ENCODE measurements at places on chromosomes 4 and X.

DNA sequence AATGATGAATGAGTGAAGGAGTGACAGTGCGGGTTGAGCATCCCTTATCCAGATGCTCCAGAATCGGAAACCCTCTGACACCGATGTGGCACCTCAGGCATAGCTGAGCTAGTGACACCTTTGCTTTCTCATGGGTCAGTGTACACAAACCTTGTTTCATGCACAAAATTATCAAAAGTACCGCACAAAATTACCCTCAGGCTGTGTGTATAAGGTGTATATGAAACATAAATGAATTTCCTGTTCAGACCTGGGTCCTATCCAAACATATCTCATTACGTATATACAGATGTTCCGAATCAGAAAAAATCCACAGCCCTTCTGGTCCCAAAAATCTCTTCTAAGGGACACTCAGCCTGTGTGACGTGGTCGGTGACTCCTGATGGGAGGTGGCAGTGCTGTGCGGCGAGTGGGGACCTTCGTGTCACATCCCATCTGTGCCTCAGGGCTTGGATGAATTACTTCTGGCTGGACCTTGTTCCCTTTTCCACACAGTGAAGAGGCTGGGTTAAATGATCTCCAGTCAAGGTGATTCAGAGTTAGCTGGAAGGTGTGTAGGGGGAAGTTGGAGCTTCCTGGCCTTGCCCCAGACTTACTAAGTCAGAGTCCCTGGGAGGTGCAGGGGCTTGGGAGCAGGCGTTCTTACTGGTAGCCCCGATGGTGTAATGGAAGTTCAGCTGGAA, 18.8 kb downstream of the RGS12 start:
- DNase-seq: no peak

DNA sequence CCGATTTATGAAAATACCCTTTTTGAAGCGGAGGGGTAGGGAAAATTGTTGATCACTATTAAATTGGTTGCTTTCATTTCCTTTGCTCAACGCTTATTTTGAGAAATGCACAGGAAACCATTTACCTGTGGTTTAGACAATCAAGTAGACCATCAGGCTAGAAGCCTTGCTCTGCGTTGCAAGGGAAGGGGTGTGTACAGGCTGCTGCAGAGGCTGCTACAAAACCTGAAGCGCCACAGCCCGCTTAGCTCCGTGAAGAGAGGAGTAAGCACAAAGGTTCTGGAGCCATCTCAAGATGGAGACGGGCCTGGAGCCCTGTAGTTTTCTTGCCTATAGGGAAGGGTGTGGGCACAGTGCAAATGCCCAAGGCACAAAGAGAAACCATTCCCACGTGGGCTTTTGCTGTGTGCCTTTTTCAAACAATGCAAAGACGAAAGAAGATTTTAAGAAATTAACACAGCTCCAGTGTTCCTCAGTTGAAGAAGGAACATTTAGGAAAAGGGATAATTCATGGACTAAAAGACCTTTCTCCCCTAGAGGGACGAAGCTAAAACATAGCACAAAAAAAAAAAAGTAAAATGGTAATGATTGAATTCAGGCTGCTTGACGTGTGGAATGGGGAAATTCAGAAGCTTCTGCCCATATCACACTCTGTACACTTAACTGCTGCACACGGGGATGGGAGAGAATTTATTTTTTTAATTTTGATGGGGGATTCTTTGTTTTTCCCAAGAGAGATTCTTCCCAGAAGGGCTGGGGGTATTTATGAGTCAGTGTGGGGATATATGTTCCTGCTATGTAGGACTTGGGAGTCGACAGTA, 3.5 kb downstream of the TMSB4X start:
- no peak for DNase-seq

GRCh38 chr4:114361249-114361648, 237.4 kb upstream of the UGT8 start:
- no peak for DNase-seq

DNA sequence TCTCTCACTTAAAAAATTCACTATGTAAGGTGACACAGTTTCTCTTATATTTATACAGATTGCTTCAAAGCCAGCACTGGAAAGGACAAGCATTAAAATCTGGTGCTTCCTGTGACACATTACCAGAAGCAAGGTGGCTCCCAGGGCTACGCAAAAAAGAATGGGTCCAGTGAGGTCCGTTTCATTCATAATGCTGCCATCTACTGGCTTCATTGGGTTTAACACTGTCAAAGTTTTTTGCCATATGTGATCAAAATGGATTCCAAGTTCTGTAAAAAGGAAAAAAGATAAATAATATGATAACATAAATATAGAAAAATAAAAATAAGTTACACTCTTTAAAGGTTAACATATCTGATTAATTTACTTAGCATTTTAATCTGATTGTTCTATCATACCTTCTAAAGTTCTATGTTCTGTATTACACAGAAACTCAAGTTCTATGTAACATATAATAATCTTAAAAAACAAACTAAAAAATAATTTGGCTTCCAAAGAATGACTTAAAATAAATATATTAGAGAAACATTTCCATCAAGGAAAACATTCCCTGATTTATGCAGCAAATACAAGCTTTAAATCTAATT, 22.1 kb downstream of the YIPF7 start:
- peak; percentile 50 for DNase-seq

DNA sequence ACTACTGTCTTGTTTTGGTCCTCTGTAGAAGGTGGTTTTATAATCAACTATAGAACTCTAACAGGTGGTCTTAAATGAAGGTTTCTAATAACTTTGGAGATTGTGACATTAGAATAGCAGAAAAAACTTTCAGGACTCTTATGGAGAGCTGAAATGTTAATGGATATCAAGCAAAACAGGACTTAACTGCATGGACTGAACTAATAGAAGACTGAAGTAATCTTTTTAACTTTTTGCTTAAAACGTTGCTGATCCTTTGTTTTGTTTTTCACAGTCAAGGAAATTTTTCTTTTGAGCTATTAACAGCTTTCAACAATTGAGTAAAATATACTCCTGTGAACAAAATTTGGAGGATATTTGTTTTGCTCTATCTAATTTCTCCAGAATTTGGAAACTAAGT, 17.2 kb downstream of the NXT2 start:
- no peak for DNase-seq

- no peak for DNase-seq
Measured at GRCh38 chr4:33381816-33382215, 2661.6 kb downstream of the PCDH7 start.

GRCh38 chr4:39614487-39615162, 24.0 kb downstream of the SMIM14 start:
- DNase-seq: peak; percentile 60

DNA sequence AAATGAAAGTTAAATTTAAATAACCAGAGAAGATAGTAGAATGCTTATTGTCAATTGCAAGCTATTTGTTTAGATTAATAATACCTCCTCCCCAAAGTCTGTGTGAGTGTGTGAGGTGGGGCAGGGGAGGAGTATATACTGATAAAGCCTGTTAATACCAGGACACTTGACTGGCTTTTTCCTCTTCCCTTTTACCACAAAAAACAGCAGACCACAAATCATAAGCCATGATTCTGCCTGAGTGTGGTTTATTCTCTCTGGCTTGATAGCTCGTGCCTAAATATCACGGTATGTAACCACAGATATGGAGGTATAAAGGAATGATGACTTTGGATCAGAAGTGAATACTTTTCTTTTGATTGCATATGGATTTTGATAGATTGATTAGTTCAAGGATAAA, 21.9 kb upstream of the SCRG1 start:
- DNase-seq: no peak

DNA sequence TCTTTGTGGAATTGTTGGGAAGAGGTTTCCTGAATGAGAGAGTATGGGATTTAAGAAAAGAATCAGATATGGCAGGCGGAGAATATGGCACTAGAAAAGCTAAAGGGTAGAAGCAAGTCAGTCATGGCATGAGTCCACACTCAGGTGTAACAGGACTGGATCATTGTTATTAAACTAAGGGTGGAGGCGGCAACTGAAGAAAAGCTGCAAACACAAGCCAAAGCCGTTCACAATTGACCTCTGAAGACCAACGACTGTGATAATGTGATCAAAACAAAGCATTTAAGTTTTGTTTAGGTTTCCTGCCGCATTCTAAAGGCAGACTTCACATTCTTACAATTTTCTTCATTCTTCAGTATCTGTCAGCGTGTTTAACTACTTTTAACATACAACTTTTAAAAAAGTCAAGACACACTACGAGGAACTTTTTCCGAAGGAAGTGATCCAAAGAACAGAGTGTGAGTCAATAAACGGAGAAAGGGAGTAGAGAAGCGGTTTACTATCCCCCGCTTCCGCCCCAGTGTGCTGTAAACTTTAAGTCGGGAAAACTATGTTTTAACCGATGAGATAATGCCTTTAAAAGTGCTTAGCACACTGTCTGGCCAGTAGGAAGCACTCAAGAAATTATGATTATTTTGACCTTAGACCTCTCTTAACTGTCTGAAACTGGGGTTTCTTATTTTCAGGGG, 909 bp upstream of the SLAIN2 start:
- peak; percentile 50 for DNase-seq

- DNase-seq: no peak
Measured at GRCh38 chrX:136291824-136292223, 8.9 kb upstream of the ADGRG4 start.

- DNase-seq: no peak
Measured at GRCh38 chrX:10352536-10352935, 195.8 kb downstream of the CLCN4 start.

DNA sequence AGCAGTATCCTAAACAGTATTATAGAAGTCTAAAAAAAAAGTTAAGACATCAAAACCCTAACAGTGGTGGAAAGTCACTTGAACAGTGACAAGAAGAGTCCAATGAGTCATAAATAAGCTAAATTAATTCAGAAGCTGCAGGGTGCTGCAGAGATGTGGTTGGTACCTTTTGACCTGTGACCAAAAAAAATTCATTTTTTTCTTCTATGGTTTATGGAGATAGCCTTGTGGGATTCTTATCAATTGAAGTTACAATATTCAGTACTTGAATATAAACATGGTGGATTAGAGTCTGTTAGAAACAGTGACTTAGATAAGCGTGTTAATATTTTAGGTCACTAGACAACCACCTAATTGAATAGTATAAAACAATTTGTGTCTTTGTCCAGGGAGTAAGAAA, 35.4 kb downstream of the CCSER1 start:
- no peak for DNase-seq

DNA sequence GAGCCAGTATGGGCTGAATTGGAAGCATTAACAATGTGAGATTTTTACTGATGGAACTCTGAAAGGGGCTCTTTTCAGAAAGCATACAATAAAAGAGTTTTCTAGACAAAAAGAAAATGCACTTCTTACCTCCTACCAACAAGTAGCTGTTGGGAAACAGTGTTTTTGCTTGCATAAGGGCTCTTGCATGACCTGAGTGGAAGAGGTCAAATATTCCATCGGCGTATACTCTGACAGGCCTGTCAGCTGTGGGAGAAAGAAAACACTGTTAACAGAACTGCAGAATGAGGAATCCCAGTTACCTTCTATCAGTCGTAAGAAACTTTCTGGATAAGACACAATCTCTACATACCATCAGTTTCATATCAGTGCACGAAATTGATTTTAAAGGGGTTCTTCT, 39.5 kb downstream of the PCYT1B start:
- DNase-seq: no peak

GRCh38 chrX:16838202-16839066, 31.7 kb downstream of the RBBP7 start:
- peak; percentile 67 for DNase-seq

DNA sequence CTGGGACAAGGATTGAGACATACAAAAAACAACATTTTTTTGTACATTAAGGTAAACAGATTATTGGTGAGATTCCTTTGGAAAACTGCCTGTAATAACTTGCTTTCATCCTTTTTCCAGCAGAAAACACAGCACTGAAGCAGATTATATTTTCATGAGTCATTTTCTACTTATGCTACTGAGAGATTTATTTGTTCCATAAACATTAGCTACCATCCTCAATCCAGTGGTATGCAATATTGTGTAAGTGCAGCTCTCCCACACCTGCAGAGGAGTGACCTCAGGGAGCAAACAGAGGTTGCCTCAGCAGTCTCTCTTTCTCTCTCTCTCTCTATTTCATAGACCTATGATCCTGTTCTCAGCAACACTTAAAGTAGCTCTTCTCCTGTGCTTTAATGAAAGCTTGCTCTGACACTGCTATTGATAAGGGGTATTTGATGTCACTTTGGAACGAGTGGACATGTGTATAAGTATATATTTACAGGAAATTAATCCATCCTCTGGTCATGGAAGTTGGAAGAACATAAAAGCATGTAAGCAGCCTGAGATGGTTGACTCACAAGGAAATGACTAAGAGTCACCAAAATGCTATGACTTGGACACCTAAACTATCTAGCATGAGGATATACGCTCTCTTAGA, 163.7 kb upstream of the SPANXC start:
- peak; percentile 7 for DNase-seq

- DNase-seq: no peak
Measured at GRCh38 chrX:40617566-40617965, 5.7 kb upstream of the MPC1L start.

- DNase-seq: no peak
Measured at GRCh38 chrX:120137439-120137838, 21.0 kb upstream of the RHOXF2 start.

DNA sequence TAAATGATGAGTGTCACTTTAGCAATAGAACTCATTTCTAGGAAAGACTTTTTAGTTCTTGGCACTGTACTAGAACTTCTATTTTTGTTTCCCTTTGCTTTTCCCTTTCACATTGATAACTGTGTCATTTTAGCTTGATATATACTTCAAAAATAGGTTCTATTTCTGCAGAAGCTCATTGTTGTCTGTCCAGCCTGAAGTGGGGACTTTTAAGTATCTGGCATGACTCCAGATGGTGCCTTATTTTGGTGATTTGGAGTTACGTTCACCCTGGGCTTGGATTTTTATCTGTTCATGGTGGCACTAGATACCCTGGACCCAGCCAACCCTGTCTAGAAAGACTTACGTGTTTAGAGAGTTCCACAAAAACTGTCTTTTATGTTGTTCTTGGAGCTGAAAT, 3.4 kb downstream of the ABHD18 start:
- no peak for DNase-seq

DNA sequence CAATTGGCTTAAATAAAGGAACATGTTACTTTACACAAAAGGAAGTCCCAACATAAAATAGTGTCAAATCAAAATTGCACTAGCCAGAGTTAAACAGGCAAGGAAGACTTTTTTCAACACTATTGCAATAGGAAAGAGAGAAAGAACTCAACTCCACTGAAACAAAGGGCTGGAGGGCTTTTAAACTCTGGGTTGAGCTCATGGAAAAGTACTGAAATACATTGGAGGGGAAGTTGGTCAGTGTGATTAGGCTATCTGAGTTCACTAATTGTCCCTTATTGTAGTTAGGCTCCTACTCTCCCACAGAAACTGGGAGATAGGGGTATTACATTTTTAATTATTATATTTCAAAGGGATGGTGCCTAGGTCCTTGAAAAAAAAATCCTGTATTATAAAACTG, 491.2 kb upstream of the LCORL start:
- DNase-seq: no peak

- DNase-seq: no peak
Measured at GRCh38 chrX:45847961-45848360, 647.3 kb upstream of the DIPK2B start.

GRCh38 chr4:168651864-168652263, 155.0 kb downstream of the PALLD start:
- no peak for DNase-seq

- peak; percentile 84 for DNase-seq
Measured at GRCh38 chr4:140071806-140072205, 82.2 kb downstream of the MAML3 start.

GRCh38 chrX:118965395-118965794, 9.0 kb upstream of the LONRF3 start:
- DNase-seq: no peak
